ENCODE measurements at places on chromosomes 3 and 15.

GRCh38 chr3:187709155-187709554, 6.8 kb upstream of the RTP2 start:
- DNase-seq, result no peak

GRCh38 chr3:66582721-66583423, 82.0 kb upstream of the LRIG1 start:
- peak; percentile 71 for DNase-seq

GRCh38 chr3:63979093-63979885, 44.0 kb downstream of the PSMD6 start:
- DNase-seq, result no peak

GRCh38 chr15:35455201-35455600, 90.8 kb downstream of the DPH6 start:
- DNase-seq, result no peak

DNA sequence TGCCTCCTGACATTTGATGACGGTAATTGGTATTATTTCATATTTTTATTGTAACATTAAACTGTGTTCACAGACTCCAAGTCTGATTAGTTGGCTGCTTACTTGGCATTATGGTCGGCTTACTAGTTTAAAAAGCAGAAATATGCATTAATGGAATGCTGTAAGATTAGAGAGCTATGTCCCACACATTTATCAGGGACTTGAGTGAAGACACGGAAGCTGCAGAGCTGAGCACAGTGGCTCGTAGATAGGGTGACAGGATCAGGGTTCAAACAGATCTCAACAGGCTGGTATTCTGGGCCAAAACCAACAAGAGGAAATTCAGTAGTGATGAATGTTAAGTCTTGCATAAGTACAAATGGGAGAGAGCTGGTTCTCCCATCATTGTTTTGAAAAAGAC, 113.8 kb downstream of the ADAMTSL3 start:
- no peak for DNase-seq

DNA sequence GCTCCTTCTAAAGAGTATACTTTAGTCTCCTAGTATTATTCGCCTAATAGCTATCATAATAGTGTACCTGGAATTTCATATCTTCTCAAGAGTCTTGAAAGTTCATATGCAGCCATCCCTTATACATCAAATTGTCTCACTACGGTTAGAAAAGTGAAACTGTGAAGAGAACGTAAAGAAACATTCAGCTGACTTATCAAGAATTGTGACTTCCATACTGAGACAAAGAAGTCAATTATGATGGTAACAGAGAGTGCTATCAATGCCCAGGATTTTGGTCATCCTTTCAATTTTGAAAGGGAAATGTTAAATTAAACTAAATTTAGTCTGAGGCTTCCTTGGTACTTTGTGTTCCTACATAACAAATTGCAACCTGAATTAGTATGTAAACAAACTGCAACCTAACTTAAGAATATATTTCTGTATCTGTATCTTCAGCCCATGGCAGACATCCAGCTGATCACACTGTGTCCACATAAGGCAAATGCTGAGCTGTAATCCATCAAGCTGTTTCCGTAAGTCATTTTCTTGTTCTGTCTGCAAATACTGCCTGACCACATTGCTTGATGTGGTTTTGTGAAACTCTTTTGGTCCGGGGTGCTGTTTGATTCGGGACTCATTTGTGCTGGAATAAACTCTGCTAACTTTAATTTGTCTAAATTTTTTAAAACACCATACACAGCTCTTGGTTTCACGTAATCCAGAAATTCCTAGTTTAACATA, 469.6 kb downstream of the SI start:
- no peak for DNase-seq
